ENCODE measurements at places on chromosomes 6 and 20. TPM values are rescaled to one million over a fixed set of nuclear protein-coding genes. Genes with fewer than 3 reads are reported as not detected.

The SAMD5 gene
- total RNA-seq = 0.12 TPM

The IMPG1 gene
- not detected for total RNA-seq

The PRKN gene
- total RNA-seq = 8.4 TPM

The NOTCH4 gene
- 5.3 TPM for total RNA-seq

The NQO2 gene
- total RNA-seq = 25.2 TPM

The GPLD1 gene
- 0.44 TPM for total RNA-seq

The FAM209B gene
- total RNA-seq = not detected

The SLC22A16 gene
- total RNA-seq = 0.39 TPM

The UST gene
- total RNA-seq = 10.2 TPM

The TCP11 gene
- total RNA-seq = 0.39 TPM

The TBXT gene
- not detected for total RNA-seq

The NDUFAF4 gene
- total RNA-seq = 9.3 TPM

The HLA-DQB1 gene
- not detected for total RNA-seq

The CDC5L gene
- total RNA-seq = 13.5 TPM

The MUCL3 gene
- total RNA-seq = not detected

The SRSF12 gene
- 0.62 TPM for total RNA-seq

The DNAH8 gene
- total RNA-seq = not detected

The ADGB gene
- total RNA-seq = not detected

The RARS2 gene
- 27.3 TPM for total RNA-seq

The SNHG17 gene
- total RNA-seq = 8.4 TPM

The IL17F gene
- total RNA-seq = not detected

The BCAS1 gene
- not detected for total RNA-seq

The CDSN gene
- not detected for total RNA-seq

The ZKSCAN4 gene
- total RNA-seq = 3.3 TPM

The RNF182 gene
- total RNA-seq = 0.12 TPM

The C6orf15 gene
- total RNA-seq = 0.49 TPM

The PNPLA1 gene
- total RNA-seq = not detected

The ULBP1 gene
- 0.06 TPM for total RNA-seq

The SLCO4A1 gene
- total RNA-seq = 0.24 TPM

The SRF gene
- 14.1 TPM for total RNA-seq

The CLPSL2 gene
- not detected for total RNA-seq

The BTNL2 gene
- not detected for total RNA-seq

The CD93 gene
- total RNA-seq = 16.9 TPM

The HLA-DOA gene
- total RNA-seq = not detected

The CGA gene
- not detected for total RNA-seq

The VSTM2L gene
- total RNA-seq = 1.9 TPM

The PLEKHG1 gene
- 2.9 TPM for total RNA-seq

The RFX6 gene
- total RNA-seq = not detected

The CENPQ gene
- 2.4 TPM for total RNA-seq

The HDDC2 gene
- 39.4 TPM for total RNA-seq

The ADGRF4 gene
- 0.94 TPM for total RNA-seq

The PPP1R3D gene
- 4.3 TPM for total RNA-seq

The MATN4 gene
- not detected for total RNA-seq

The LY6G6F gene
- total RNA-seq = not detected

The POPDC3 gene
- total RNA-seq = 7.3 TPM

The C6orf58 gene
- total RNA-seq = 0.15 TPM

Data from cardiac ventricle fibroblast (primary cell).